ENCODE measurements at places on chromosomes 1 and 21. TPM values are rescaled to one million over a fixed set of nuclear protein-coding genes. Genes with fewer than 3 reads are reported as not detected.

DNA sequence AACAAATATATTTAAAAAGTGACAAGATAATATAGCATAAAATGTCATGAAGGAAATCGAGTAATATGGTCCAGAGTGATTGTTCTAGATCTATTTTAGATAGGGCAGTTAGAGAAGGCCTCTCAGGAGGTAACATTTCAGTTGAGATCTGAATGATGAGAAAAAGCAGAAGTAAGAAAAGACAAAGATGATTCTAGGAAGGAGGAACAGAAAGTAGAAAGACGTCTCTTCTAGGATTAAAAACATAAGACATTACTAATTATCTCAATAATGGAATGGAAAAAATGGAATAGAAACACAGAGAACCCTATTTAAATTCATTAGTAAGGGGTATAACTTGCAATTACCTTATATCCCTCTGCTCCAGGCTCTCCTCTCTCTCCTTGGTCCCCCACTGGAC lies 130.0 kb upstream of the ZNHIT6 start:
- no peak for DNase-seq

- no peak for DNase-seq
Observed at GRCh38 chr21:44303490-44303981, 3.7 kb downstream of the PFKL start.

DNA sequence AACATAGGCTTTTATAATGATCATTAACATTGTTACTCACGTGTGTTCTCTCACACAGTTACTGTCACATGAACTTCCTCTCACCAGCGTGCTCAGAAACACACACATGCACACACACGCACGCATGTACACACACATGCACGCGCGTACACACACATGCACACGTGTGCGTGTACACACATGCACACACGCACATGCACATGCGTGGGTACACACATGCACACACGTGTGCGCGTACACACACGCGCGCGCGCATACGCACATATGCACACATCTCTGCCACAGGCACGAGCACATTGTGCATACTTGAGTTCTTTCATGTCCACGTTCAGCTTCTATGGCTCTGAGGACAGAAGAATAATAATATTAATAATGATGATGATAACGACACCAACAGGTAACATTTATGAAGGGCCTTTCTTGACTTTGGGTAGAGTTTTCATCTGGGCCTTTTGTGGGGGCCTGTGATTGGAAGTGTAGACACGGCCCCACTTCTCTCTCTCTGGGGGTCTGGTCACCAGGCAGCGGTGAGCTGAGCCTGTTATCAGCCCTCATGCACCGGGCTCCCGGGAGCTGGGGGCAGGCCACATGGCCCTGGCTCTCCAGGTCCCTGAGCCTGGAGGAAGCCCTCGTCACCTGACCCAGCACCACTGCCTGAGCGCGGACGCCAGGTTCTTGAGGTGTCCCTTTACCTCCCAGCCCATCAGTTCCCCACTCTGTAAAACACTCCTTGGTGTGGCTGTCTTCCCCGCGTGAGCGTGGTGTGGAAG lies 7.0 kb downstream of the EPHA8 start:
- DNase-seq, result no peak

DNA sequence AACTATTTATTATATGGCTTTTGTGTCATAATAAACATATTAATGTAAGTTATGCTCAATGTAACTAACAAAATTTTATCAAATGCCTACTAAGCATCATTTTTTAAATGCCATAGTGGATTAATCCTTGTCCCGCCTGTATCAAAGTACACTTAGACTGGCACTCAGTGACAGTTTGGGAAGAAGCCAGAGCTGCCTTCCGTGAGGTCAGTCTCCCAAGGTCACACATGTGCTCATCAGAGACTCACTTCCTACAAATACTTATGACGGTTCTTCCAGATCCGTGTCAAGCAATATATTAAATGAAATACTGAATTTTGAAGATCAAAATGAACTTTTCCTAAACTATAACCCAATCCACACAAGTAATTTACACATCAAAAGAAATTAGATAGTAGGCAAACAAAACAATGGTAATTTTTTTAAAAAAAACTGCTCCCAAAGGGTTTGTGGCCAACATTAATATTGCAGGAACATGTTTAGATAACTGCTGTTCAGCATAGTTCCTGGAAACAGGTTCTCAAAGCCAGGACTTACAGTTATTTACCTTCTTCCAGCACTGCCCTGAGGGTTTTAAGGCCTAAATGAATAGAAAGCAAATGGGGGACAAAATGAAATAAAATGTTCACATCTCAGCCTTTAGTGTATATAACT lies 27.2 kb downstream of the WLS start:
- DNase-seq, result no peak

DNA sequence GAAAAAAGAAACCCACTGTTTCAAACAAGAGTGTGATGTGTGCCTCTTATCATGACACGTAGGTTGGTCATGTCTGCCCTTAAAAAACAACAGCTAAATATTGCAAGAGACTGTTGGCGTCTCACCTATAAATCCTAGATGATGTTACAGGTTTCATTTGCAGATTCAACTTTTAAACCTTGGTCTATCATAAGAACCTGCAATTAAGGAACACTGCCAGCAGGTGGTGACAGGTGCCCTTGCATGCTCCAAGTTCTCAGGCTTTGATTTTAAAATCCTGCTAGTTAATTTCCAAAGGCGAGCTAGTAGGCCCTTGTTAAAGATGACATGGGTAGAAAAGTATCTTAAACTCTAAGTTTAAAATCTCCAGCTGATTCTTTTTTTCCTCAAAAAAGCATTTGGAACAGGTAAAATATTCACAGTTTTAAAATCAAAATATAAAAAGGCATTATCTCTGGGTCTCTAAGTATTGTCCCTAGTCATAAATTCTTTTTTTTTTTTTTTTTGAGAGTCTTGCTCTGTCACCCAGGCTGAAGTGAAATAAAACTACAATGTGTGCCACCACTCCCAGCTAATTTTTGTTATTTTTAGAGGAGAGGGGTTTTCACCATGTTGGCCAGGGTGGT lies 39.1 kb downstream of the CLSTN1 start:
- DNase-seq, result no peak

DNA sequence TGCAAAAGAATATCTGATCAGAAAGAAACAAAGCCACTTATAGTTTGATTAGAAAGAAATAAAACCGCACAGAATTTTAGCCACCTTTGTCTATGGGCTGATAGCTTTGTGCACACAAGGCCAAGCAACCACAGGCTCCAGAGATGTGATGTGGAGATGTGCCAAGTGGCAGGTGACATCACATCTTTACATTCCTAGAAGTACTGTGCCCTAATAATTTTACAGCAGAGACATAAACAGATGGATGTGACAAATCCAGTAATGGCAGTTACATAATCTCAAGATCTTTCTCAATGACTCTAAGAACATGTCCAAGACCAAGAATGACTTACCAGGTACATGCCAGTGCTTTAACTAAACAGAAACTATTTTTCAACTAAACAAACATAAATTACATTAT lies 159.5 kb downstream of the LTN1 start:
- no peak for DNase-seq

DNA sequence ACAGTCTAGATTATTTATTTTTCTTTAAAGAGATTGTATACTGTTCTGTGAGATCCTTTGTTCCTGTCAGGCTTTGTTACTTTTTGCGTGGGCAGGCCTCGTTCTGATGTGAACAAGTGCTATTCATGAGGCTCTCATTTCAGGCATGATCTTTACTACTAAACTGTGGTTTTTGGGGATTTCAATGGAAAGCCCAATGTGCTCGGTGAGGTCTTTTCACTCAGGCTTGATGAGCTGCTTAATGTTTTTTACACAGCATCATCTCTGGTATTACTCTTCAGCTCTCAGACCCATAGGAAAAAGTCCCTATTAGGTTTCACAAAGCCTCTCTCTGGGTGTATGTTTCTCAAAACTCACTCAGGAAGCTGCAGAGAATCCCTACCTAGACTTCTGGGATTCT lies 419.4 kb downstream of the GPATCH2 start:
- DNase-seq, result no peak

The PLA2G5 gene
- not detected for total RNA-seq

GRCh38 chr1:231219422-231220401 lies 21.3 kb upstream of the GNPAT start:
- no peak for DNase-seq

GRCh38 chr1:182292193-182292741 lies 99.3 kb downstream of the GLUL start:
- no peak for DNase-seq

DNA sequence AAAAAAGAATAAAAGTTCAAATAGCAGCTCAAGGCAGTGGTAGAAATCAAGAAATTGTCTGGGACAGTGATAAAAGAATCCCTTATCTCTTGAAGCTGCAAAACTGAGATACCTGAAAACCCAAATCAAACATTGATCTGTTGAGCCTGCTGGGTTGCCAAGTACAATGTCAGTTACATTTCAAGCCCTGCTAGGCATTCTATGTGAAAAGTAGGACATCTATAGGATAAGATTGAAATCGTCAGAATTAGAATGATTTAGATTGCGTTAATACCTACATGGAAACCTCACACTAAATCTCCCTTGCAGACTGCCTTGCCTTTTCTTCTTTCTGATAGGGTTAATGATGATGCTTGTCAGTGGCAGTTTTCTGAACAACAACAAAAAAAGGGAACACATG lies 1684.4 kb upstream of the B3GALT2 start:
- DNase-seq, result no peak

DNA sequence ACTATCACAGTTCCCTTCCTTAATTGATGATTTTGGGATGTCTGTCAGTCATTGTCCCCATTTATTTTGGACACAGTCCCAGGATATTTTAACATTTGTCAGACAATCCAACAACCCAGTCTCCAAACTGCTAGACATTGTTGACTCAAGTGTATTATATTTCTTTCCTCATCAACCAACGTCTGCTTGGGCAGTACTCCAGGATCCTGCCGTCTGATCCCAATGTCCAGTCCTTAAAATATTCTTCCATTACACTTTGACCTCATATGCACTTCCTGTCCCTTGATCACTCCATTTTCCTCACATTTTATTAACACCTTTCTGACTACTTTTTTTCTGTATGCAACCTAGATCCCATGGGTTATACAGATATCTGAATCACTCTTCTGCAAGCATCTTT lies 39.8 kb upstream of the KIAA0040 start:
- DNase-seq, result no peak

GRCh38 chr1:173333581-173333980 lies 126.5 kb upstream of the TNFSF4 start:
- DNase-seq, result no peak

The HRNR gene
- not detected for total RNA-seq

DNA sequence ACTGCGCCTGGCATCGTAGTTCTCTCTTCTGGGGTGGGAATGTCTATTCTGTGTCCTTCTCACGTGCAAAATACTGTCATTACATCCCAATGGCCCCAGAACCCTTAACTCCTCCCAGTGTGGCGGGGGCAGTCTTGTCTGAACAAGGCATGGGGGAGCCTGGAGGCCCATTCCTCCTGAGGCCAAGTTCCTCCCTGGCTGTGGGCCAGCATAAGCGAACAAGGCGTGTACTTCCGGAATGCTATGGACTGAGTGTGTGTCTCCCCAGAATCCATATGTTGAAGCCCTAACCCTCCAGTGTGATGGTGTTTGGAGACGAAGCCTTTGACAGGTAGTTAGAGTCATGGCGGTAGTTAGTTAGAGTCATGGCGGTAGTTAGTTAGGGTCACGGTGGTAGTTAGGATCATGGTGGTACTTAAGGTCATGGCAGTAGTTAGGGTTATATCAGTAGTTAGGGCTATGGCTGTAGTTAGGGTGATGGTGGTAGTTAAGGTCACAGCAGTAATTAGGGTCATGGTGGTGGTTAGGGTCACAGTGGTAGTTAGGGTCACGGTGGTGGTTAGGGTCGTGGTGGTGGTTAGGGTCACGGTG lies 71.0 kb downstream of the PRKCZ start:
- peak; percentile 60 for DNase-seq

- no peak for DNase-seq
Observed at GRCh38 chr21:14706712-14707510, 160.8 kb upstream of the SAMSN1 start.

The SDHB gene
- 57.7 TPM for total RNA-seq

The NUDT4B gene
- 1.6 TPM for total RNA-seq

DNA sequence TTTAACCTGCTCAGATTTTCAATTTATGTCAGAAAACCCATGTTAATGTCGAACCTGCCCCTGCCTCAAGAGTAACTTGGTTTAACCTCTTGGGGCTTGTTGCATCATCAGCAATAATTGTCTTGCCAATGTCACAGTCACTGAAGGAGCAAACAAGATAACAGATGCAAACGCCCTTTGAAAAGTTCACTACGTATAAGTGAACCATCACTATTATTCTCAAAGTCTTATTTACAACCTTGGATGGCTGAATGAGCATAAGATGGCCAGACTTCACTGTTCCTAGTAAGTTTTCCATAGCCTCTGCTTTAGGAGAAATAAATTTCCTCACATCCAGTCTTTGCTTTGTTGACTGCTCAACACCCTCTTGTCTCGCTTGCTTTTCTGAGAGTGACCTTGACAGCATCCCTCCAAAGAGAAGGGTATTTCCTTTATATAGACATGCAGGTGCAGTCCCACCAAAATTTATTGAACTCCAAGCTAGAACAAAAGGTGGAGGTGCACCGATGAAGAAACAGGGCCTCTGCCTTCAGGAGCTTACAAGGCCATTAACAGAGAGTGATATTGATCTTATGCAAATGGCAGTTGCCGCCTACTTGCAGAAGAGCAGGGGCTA lies 749 bp upstream of the LRIG2 start:
- no peak for DNase-seq

- DNase-seq, result no peak
Observed at GRCh38 chr21:41924368-41924754, 29.5 kb downstream of the C2CD2 start.

- no peak for DNase-seq
Observed at GRCh38 chr1:25662061-25662460, 45.5 kb downstream of the MAN1C1 start.

DNA sequence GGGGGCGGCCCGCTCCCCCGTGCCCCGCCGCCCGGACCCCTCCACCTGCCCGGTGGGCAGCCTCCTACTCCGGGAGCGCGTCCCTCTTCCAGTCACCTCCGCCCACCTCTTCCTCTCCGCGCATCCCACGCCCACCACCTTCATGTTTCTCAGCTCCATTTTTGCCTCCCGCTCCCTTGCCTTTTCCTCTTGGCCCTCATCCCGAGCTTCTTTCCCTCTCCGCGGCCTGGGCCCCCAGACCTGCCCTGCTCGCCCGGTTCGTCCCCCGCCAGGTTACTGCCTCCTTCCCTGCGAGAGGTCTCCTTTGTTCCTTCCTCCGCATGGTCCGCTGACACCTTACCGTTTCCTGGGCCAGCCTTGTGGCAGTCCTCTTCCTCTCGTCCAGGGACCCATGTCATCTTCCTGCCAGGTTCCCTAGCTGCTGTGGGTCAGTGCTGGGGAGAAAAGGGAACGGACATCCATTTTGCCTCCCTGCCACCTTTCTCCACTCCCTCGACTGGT lies 563 bp downstream of the QSOX1 start:
- DNase-seq, result no peak

GRCh38 chr1:229478852-229479251 lies 29.3 kb downstream of the NUP133 start:
- no peak for DNase-seq

- no peak for DNase-seq
Observed at GRCh38 chr1:97907886-97908285, 12.9 kb downstream of the DPYD start.

DNA sequence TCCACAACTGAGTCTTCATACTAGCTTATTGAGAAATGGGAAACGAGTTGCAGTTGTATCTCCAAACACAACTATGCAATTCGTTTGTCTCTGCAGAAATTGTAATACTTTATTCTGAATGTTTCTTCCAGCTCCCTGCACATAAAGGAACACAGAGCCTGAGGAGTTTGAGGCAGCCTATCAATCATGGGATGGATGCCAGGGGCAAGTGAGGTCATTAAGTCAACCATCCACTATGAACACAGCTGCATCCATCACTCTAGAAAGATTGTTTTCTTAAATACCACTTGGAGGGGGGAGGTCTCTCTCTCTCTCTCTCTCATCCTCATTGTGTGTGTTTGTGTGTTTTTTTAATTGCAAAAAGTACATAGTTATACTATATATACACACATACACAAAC lies 2.9 kb upstream of the PSMB2 start:
- DNase-seq, result no peak

All from chondrocyte (in vitro differentiated cells).